ENCODE measurements at places on chromosomes 1 and 21.

- DNase-seq: no peak
Measured at GRCh38 chr1:21060523-21060922, 116.2 kb downstream of the EIF4G3 start.

- DNase-seq: no peak
Measured at GRCh38 chr1:89652373-89652772, 19.5 kb downstream of the LRRC8C start.

- no peak for DNase-seq
Measured at GRCh38 chr1:218568962-218569550, 223.9 kb downstream of the TGFB2 start.

DNA sequence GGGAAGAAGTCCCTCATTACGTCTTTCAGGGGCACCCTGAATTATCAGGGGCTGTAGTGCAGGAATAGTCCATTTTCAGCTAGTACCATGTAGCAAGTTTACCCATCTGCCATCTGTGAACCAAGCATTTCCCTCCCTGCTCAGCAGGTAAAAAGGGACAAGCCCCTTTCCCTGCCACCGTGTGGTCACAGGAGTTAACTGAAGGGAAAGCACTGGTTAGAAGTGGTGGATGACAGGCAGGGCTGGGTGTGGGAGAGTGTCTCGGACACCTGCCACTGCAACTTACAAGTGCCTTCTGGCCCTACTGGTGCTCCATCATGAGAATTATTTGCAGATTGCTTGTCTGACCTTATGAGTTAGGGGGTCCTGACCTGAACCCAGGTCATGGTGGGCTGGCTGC is 32.0 kb upstream of the IGSF5 start:
- DNase-seq: peak; percentile 64

DNA sequence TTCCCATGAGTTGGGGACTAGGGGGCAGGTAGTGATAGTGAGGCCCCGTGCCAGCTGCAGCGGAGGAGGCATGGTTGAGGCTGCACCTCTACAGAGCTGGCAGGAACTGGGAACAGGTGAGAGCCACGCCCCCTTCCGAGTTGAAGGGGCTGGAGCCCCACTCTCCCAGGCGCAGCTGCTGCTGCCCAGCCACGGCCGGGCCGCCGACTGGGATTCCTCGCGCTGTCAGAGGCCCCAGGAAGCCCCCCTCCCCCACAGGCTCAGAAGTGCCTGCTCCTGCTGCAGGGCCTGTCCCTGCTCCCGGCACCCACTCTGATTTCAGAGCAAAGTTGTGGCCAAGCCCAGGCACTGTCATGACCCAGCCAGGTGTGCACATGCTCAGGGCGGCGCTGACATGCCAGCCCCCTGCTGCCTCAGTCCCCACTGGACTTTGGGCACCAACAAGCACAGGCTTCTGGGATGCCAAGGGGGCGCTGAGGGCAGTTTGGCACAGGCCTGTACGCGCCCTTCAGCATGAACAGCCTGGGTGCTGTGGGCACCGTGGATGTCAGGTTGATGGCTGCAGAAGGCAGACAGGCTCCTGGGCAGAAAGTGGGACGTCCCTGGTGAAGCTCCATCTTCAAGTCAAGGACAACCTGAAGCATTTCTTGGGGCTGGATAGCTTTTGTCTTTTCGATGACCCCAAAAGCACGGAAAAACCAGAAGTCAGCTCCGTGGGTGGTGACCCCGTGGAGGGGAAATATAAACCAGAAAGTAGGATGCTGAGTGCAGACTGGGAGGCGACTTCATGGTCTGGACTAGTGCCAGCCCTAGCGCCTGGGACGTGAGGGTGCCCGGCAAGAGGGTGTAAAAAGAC is 121.5 kb downstream of the SIM2 start:
- peak; percentile 73 for DNase-seq

GRCh38 chr1:1181938-1182410 is 8.3 kb downstream of the TTLL10 start:
- no peak for DNase-seq

DNA sequence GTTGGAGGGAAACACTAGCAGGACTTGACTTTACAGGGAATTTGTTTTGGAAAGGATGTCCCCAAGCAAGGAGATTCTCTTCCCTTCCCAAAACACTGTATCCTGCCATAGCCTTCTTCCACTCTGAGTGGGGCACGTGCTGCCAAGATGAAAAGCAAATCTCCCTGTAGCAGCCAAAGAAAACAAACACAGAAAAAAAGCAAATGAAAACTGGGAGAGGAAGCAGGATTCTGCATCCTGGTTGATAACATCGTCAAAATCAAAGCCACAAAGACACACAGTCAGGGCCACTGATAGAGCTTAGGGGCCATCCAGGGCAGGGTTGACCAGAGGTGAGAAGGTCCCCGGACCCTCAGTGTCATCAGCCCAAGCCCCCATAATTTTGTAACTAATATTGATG is 16.0 kb upstream of the MTARC2 start:
- no peak for DNase-seq

GRCh38 chr1:38009088-38009840 is 3.3 kb upstream of the UTP11 start:
- peak; percentile 78 for DNase-seq

DNA sequence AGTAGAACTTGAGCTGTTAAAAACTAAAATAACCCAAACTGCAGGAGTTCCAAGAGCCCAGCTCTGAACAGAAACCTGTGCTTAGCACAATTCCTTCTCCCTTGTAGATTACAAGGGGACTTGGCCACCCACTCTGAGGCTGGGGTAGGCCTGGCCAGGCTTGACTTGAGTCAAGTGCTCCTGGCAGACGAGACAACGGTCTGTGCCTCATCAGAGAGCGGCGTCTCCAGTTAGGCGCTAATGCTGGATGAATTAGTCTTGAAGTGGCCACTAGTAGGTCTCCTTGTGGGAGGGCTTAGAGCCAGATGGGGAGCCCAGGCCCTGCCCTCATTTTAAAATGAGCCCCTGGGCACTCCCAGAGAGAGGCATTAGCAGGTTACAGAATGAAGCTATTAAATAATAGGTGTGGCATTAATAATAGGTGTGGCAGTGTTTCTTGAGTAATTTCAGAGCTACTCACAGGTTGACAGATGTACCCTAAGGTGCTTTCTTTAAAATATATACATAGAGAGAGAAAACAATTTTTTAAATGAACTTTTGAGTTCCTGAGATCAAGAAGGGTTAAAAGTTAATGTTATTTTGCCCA is 1.1 kb downstream of the EEIG2 start:
- peak; percentile 91 for DNase-seq

GRCh38 chr21:45938453-45938755 is 43.2 kb upstream of the COL6A1 start:
- DNase-seq: no peak

DNA sequence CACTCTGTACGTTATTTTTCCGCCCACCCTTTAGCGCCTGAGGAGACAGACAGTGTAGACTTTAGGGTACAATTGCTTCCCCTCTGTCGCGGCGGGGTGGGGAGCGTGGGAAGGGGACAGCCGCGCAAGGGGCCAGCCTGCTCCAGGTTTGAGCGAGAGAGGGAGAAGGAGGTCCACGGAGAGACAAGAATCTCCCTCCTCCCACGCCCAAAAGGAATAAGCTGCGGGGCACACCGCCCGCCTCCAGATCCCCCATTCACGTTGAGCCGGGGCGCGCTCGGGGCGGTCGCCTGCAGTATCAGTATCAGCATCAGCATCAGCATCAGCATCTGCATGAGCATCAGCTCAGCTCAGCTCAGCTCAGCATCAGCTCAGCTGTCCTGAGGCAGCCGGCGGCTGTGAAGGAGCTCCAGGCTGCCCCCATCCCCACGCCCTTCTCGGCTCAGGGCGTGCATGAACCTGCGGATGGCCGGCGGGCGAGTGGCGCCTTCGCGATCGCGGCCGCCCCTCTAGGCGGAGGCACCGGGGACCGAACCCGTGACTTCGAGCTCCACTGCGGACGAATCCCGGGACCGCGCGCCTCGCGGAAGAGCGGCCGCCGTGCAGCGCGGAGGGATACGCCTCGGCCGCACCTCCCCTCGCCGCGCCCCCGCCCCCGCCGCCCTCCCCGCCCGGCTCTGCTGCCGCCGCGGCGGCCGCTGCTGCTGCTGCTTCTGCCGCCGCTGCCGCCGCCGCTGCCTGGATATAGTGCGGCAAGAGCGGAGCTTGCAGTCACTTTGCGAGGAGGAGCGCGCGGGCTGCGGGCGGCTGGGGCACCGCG is at the start of gene NCAM2:
TSS of gene NCAM2 (plus strand) at position 774 of the 820 bp plus-strand sequence.
- DNase-seq: peak; percentile 89

DNA sequence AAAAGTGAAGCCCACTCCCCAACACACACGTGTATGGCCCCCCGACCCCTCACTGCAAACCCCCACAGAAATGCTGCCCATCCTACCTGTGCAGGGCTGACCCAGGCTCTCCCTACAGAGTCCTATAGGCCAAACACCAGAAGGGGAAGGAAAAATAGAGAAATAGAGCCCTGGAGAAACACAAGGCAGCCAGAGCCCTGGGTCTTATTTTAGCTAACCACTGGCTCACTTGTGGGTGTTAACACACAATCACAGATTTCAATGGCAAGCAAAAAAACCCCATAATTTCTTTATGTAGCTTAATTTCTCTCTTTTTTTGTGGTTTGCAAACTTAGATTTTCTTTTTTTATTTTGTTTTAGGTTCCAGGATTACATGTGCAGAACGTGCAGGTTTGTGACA is 989 bp upstream of the PIGR start:
- DNase-seq: no peak

DNA sequence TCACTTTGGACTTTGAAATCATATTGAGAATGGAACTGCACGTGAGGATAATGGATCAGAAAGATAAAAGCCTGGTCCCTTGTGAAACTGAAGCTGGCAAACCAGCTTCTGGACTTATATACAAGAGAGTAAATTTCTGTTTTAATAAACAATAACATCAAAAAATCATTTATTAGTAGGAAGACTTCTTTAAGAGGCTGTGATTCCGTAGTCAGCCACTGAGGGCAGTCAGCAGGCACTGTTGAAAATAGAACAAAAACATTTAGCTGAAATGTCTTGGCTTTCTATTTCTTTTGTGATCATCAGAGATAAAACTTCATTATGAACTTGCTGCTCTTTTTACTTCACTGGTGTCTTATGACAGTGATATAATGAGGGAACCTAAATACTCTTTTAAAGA is 489.4 kb downstream of the PCP4 start:
- no peak for DNase-seq

- no peak for DNase-seq
Measured at GRCh38 chr1:241895013-241895412, 47.0 kb downstream of the EXO1 start.

GRCh38 chr1:168291222-168291837 is 10.7 kb downstream of the TBX19 start:
- no peak for DNase-seq

- DNase-seq: no peak
Measured at GRCh38 chr1:93805027-93805610, 73.9 kb downstream of the DNTTIP2 start.

GRCh38 chr1:232704694-232705680 is 75.1 kb upstream of the SIPA1L2 start:
- DNase-seq: peak; percentile 83

DNA sequence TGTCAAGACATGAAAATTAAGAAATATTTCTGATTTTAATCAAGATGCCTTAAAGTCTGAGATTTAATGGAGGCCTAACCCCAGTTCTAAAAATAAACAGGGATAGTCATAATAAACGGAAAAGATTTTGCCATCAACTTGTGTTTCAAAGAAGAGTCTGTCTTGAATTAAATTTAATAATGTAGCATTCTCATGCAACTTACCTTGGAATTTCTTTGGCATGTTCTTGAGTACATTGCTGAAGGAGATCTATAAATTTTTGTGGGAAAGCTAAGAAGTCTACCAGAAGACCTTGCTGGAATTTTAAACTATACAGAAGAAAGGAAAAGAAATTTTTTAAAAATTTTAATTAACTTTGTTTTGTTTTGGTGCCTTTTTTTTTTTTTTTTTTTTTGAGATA is 10.6 kb downstream of the SASS6 start:
- DNase-seq: no peak

DNA sequence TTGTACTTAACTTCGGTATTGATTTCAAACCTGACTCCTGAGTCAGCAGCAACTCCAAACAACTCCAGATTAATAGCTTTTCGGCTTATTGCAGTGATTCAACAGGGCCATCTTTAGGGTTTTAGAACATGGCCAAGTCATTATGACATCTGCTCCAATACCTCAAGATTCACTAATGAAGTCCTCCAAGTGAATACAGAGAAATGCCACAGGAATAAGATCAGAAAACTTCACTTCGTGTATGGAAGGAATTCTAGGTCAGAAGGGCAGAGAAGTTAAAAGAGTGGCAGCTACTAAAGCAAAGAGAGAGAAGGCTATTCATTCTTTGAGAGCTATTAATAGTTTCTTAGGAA is 7.6 kb upstream of the C1orf116 start:
- DNase-seq: no peak

- DNase-seq: no peak
Measured at GRCh38 chr1:214582289-214582891, 20.6 kb upstream of the CENPF start.

DNA sequence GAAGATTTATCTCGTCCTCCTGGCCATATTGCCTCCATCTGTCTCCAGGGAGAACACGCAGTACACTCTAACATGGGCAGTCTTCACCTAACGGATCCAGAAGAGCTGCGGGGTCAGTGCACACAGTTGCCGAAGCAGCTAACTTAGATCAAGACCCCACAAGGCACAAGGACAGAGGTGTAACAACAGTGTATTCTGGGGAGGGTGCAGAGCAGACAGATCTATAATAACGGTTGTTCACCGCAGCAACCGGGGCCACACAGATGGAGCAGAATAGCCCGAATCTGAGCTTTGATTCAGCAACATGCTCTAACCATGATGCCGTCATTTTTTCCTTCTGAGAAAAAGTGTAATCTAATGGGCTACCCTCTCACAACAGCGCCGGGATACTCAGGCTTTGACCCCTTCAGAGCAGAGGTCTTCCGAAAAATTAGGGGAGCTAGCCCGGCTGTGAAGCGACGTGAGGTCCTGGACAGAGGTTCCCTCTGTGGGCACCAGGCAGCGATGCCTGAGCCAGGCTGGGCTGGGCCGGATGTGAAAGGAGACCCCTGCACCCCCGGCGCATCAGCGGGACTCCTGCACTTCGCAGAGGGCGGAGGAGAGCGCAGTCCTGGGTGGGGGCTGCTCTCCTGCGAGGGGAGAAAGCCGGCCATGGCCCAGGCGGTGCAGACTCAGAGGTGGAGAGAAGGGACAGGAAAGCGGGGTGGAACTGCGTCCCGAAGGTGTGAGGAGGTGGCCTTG is 57.5 kb downstream of the BCL9 start:
- no peak for DNase-seq

DNA sequence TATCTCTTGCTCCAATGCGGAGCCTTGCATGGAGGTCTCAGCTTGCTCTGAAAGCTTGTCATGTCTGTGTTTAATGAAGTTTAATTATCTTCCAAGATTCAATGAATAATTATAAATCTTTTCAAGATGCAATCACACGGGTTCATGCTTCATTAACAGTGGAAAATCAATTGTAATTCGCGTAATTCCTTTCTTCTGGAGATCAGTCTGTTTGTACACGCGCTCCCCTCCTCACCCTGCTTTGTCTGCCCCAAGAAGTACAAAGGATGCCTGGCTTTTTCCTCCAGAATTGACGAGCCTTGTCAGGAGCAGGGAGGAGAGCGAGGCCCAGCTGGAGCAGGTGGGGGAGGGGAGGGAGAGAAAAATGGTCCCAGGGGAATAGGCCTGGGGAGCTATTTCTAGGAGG is 65.0 kb upstream of the DISP3 start:
- DNase-seq: no peak

GRCh38 chr1:245074232-245074747 is 80.5 kb upstream of the KIF26B start:
- DNase-seq: no peak

- DNase-seq: no peak
Measured at GRCh38 chr1:93672069-93672468, 9.6 kb downstream of the BCAR3 start.

GRCh38 chr1:207112616-207113296 is 8.7 kb downstream of the C4BPA start:
- no peak for DNase-seq

- no peak for DNase-seq
Measured at GRCh38 chr21:32132881-32133280, 146.0 kb downstream of the MIS18A start.

Data from islet precursor cell (in vitro differentiated cells).